HFFc6 (cell line): ENCODE measurements at places on chromosomes 2 and 18. TPM values are rescaled to one million over a fixed set of nuclear protein-coding genes. Genes with fewer than 3 reads are reported as not detected.

- peak; percentile 9 for DNase-seq
Measured at GRCh38 chr2:15733867-15734673, 142.4 kb downstream of the DDX1 start.

The PASK gene
- total RNA-seq: 3.3 to 6.6 TPM (median 4.6 TPM) in 3 replicates

The MYO5B gene
- 0.17 to 0.32 TPM in 2 of 3 replicates, not detected in the other for total RNA-seq

The CD8A gene
- total RNA-seq: not detected in 2 replicates

DNA sequence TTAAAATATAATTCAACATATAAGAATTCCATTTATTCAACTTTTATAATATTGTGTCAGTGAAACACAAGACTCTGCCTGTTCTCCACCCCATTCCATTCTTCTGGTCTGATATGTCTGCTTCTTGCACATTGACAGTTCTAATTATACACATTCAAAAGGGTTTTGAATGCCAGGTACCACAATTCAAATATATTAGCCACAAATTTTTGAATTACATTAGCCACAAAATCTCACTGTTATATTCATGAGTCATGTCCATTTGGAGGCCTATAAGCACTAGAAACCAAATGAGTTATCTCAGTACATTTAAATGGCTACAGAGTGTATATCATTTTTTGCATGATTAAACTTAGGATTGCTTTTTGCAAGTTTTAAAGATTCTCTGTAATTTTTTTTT, 72.1 kb downstream of the CCDC150 start:
- DNase-seq: no peak

- peak; percentile 62 for DNase-seq
Measured at GRCh38 chr2:43225093-43225787, 1.2 kb downstream of the ZFP36L2 start.

DNA sequence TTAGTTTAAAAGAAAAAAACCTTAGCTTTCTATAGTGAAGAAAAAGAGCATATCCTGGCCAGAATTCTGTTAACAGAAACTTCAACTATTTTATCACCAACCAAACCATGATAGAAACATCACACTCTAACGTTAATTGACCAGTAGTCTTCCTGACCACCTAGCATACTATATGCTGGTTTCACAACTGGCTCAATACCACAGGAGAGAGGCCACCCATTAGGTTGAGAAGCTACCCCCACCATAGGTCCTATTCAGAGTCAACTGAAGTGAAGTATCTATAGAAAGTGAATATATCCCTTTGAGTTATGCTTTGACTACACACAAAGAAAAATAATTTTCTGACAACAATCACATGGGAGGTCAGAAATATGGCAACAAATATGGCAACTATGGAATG, 85.2 kb upstream of the STK17B start:
- no peak for DNase-seq

DNA sequence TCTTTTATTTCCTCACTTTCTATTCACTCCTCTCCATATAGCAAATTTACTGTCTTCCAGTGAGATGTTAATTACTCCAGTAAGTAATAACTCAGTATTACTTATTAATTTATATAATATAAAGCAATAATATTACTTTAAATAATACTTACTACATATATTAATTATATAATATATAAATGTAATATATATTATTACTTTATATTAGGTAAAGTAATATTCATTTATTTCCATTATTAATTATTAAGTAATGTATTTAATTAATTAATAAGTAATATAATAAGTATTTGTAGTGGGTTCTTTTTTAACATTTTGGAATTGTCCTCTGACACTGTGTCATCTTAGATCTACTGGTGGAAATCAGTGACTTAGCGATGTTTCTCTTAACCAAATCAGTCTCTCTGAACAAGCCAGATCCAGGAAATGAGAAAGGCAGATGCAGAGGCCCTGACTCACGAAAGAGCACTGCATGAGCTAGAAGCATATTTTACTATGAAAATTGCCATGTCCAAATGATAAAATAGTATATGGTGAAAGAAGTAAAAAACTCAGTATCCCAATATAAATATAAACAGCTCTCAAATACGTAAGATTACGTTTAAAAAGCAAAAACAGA, 115.9 kb downstream of the DSEL start:
- DNase-seq: peak; percentile 51

- DNase-seq: peak; percentile 29
Measured at GRCh38 chr2:46719487-46719886, 196.1 kb downstream of the MCFD2 start.

GRCh38 chr2:161250864-161251436, 57.3 kb upstream of the PSMD14 start:
- DNase-seq: peak; percentile 23

- DNase-seq: no peak
Measured at GRCh38 chr2:202203348-202203747, 35.0 kb downstream of the SUMO1 start.

The HTR2B gene
- total RNA-seq: 0.31 TPM in 1 of 2 replicates, not detected in the other

DNA sequence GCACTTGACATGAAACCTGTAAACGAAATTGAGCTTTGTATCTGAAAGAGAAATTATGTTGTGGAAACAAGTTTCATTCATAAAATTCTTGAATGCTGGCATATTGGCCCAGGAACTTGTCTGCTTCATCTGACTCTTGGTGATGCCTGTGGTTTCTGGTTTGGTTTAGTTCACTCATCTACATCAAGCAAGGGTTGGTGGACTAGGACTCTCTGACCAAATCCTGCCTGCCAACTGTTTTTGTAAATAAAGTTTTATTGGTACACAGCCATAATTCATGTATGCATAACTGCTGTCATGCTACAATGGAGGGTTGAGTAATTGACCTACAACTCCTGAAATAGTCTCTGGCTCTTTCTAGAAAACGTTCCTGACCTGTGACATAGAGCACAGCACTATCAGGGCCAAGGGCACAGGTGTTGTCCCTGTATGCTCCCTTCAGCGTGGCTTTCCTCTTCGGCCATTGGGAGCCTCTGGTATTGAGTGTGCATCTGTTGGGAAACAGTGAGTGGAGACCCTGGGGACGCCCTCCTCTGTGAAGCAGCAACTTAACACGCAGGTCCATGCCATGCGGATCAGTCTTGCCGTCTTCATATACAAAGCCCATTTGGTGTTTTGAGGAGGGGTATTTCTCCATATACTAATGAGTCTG, 226.3 kb downstream of the SH3RF3 start:
- no peak for DNase-seq

The CYP27A1 gene
- 0.26 and 0.29 TPM in 2 replicates for total RNA-seq

DNA sequence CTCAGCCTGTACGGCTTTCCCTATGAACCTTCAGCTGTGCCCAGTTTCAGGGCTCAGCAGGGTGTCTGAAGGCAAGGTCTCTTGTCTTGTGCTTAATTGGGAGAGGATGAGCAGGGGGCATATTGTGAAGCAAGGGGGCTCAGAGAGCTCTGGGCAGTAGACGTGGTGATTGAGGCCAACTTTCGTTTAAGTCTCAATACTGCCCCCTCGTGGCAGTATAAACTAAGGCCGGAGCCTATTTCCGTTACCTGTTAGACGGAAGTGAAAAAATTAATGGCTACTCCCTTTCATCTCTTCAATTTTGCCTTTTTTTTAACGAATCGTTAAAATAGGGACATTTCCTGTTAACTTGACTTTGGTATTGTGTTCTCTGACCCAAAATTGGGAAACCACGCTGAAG, 193.4 kb downstream of the TDRD15 start:
- no peak for DNase-seq

DNA sequence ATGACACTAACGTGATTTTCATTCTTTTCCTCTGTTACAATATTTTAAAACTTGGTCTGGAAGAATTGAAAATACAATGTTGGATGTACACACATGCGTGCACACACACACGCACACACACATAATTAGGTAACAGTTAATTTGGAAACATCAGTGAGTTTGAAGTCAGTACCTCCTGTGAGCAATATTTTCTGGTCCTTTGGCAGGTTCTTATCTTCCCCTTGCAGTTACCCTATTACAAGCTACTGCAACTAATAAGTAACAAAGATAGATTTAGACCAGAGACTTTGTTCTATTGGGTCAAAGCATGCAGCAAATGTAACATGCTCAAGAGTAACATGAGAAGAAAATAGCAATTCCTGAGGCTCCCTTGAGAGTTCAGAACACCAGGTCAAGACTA, 73.3 kb downstream of the ZNF385B start:
- no peak for DNase-seq

DNA sequence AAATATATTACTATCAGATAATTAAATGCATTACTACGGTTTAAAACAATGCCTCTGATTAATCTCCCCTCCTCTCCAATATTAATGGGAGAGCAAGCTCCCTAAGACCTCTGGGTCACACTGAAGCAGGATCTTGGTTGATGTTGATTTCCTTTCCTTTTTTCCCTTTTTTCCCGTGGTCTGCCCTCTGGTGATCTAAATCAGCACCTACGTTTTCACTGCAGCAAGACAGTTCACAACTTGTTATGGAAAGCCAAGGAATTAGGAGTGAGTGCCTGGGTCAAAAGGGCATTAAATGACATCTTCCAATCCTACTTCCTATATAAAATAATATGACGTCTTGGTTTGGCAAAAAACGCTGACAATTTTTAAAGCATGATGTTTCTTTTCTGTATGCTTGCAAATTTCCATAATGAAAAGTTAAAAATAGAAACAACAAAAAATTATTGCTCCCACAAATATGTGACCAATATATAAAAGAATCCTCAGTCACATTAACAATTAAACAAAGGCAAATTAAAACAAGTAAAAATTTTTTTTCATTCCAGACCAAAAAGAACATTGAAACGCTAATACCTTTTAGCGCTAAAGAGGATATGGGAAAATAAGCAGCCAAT, 7.9 kb upstream of the CFAP36 start:
- peak; percentile 50 for DNase-seq

The COLEC12 gene
- total RNA-seq: 0.05 to 0.12 TPM in 2 of 3 replicates, not detected in the other

GRCh38 chr2:176111846-176112374, 4.7 kb upstream of the HOXD10 start:
- DNase-seq: no peak

GRCh38 chr2:3039188-3040065, 338.2 kb downstream of the EIPR1 start:
- DNase-seq: no peak

- no peak for DNase-seq
Measured at GRCh38 chr2:71309-72035, 25.2 kb upstream of the FAM110C start.

The DSG1 gene
- total RNA-seq: not detected in 3 replicates

The LYPD6 gene
- total RNA-seq: 16.7 and 27.9 TPM in 2 replicates

The POLR1B gene
- 17.8 to 27.5 TPM (median 23.1 TPM) in 3 replicates for total RNA-seq

DNA sequence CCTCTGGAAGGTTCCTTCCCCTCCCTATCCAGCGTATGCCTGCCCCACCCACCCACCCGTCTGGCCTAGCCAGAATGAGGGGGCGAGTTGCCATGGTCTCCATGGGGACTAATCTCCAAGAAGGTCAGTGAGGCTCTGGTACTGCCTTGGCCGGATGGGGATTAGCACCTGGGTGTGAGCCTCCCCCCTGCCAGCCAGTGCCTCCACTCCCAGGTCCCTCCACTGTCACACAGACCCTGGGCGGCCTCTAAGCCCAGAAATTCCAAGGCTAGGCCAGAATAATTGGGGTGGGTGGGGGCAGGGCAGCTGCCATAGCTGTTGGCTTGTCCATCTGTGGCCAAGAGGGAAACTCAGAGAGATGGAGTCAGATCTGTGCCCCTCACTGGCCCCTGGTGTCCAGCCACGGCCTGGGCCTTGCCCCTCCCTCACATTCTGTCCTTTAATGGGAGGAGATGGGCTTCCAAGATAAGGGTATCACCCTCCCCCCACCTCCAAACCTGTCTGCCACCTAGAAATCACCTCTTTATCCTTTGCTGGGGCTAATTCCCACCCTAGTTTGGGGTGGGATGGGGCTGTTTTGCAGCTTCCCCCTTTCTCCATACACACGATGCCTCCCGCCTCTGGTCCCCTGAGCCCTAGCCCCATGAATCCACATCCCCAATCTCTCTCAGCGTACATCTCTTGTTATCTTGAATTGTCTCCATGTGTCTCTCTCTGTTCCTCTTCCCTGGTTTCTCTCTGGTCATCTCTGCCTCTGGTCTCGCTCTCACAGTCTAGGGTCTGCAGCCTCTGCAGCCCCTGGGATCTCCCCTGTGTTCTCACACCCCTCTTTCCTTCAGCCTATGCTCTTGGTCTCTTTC, 6.0 kb upstream of the CRYBA2 start:
- DNase-seq: no peak

The AQP12A gene
- not detected in 2 replicates for total RNA-seq

- DNase-seq: no peak
Measured at GRCh38 chr2:240133401-240133800, 2.7 kb downstream of the COPS9 start.

GRCh38 chr2:88329815-88330603, 122.5 kb downstream of the FOXI3 start:
- DNase-seq: no peak

DNA sequence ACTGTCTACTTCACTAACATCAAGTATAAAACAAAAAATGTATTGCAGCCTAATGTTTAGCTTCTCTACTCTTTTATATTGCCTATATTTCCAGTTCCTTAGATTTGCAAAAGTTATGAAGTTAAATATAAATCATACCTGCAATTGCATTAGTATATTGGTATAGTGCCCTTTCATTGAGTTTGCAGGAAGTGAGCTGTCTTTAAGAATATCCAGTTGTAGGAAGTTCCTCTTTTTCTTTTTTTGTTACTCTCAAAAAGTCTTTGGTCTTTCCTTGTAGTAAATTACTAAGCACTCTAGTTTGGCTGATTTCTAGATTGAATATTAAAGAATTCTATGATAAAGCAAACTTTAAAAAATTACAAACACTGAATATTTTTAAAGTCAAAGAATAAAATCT, 71.3 kb upstream of the FN1 start:
- DNase-seq: no peak

The ADCYAP1 gene
- not detected in 3 replicates for total RNA-seq

The ZSWIM2 gene
- not detected in 3 replicates for total RNA-seq

GRCh38 chr2:145085612-145086011, 565.7 kb upstream of the ZEB2 start:
- DNase-seq: no peak

DNA sequence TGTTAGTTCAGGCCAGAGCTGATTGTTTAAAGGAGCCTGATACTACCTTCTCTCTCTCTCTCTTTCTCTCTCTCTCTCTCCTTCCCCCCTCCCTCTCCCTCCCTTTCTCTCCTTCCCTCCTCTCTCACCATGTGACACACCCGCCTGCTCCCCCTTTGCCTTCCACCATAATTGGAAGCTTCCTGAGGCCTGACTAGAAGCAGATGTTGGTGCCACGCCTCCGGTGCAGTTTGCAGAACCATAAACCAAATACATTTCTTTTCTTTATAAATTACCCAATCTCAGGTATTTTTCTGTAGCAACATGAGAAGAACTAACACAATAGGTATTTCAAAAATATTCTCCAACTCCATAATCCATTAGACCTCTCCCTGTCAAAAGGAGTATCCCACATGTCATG, 62.4 kb downstream of the ANKRD62 start:
- no peak for DNase-seq

DNA sequence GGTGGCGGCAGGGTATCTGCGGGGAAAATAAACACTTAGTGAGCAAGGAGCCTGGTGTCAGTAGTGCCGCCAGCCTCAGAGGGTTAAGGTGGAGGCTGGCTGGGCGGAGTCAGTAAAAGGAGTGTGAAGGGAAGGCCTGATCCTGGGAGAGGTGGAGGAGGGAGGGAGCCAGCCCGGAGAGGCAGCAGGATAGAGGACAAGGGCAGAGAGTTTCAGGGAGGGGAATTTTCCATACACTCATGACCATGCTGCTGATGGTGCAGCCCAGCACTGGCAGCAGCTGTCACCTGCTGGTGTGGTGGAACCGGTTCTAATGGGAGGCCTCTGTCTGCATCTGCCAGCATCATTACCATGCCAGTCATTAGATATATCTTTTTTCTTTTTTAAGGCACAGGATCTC, 2.0 kb upstream of the TEX44 start:
- no peak for DNase-seq

The NT5DC4 gene
- total RNA-seq: not detected in 3 replicates

- DNase-seq: no peak
Measured at GRCh38 chr2:73018188-73018825, 53.2 kb downstream of the SFXN5 start.
